ENCODE measurements at places on chromosomes 4 and X. TPM values are rescaled to one million over a fixed set of nuclear protein-coding genes. Genes with fewer than 3 reads are reported as not detected.

The EFNB1 gene
- 29.0 TPM for total RNA-seq

The ABCG2 gene
- total RNA-seq, result 21.7 TPM

DNA sequence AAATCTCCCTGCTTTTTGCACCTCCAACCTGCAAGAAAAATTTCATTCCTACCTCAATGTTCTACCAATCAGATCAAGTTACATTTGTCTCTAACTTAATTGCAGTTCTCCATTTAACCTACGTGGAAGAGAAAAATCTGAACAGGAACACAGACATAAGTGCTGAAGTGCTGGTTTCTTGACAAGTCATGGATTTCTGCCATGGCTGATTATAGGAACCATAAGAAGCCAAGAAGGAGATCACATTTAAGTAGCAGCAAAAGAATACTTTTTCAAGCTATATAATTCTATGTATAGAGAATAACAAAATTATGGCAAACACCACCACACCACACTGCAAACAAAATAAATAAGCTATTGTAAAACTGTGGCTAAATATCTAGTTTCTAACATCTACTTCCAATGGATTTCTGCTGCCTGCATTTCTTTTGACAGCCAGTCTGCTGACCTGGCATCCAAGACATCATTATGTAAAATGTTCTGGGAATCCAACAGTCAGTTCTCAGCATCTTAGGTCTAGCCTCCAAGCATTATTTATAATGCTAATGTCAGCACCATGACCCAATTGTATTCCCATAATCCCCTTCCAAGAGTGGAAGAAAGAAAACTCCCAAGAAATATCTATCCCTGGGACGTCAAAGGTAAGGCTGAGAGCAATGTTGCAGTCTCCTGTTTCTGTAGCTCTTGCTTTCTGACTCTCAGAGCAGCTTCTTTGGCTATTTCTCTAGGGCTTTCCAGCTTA is 50.8 kb upstream of the GAB1 start:
- H3K27ac ChIP-seq, result no peak overlapping the region
- H3K27me3 ChIP-seq, result no peaks in the 10 kb centered on the region
- H3K4me3 ChIP-seq, result no peak overlapping the region
- no peaks in the 10 kb centered on the region for H3K36me3 ChIP-seq

- H3K27ac ChIP-seq, result no peak overlapping the region
- H3K27me3 ChIP-seq, result no peaks in the 10 kb centered on the region
- no peak for DNase-seq
- H3K4me1 ChIP-seq, result no peaks in the 10 kb centered on the region
- H3K36me3 ChIP-seq, result no peaks in the 10 kb centered on the region
Measured at GRCh38 chrX:22429704-22430103, 157.0 kb downstream of the CBLL2 start.

The PLAC8 gene
- 81.7 TPM for total RNA-seq

- H3K4me3 ChIP-seq, result no peak overlapping the region
- H3K27me3 ChIP-seq, result peaks cover 15% of the 10 kb centered on the region
- no peak overlapping the region for H3K27ac ChIP-seq
- no peak for DNase-seq
Measured at GRCh38 chr4:80360084-80360483, 24.6 kb downstream of the CFAP299 start.
